GM12878 (cell line): ENCODE measurements at places on chromosomes 7 and 10.

DNA sequence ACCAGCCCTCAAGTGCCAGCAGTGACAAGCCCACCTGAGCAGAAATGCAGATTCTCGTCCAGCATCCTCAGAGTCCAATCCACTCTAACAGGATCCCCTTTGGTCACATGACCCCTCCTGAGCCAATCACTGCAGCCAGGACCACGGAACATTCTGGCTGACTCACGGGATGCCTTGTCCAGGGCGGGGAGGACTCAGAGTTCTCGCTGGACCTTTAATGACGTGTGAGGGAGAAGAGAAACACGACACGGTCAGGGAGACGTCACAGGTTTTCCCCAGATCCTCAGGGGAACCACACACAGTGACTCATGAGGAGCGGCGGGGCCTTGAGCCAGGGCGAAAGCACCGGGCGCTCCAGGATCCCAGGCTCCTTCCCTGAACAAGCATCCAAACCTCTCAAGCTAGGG lies 155.7 kb downstream of the PTPRN2 start:
- DNase-seq: no peak

GRCh38 chr10:42111076-42111475 lies 527.3 kb downstream of the ZNF33B start:
- no peak for DNase-seq

DNA sequence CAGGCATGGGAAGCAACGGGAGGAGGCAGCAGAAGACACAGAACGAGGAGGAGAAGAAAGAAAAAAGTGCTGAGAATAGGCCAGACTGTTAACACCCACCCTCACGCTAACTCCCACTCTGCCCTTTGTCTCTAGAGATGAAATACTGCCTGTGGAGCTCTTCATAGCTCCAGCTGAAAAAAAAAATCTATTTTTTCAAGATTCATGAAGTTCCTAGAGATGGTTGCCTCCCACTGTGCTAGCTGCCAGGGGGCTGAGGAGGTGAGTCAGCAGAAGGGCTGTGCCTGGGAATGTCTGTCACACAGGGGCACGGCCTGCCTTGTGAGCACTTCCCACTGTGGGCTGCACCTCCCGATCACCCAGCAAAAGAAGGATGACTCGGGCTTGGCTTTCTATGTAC lies 144.5 kb downstream of the RNF216 start:
- DNase-seq: no peak

GRCh38 chr7:142053988-142054387 lies 57.5 kb upstream of the MGAM2 start:
- DNase-seq: no peak

GRCh38 chr7:13628239-13629001 lies 361.0 kb downstream of the ETV1 start:
- no peak for DNase-seq

DNA sequence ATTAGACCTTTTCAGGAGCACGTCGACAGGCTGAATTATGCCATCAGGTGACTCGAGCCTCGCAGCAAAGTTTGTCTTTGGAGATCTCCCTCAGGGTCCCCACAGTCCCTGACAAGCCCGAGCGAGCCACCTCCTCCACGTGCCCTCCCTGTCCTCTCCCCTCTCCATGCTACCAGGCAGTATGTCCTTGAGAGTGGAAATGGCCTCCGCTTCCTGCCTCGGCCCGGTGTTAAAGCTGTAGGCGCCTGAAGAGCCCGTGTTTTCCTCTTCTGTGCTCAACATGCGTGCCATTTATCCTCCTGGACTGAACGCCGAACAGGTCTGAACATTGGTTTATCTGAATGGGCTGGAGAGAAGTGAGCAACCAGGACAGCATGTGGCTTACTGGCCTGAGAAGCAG lies 82.6 kb downstream of the GPR26 start:
- DNase-seq: no peak

DNA sequence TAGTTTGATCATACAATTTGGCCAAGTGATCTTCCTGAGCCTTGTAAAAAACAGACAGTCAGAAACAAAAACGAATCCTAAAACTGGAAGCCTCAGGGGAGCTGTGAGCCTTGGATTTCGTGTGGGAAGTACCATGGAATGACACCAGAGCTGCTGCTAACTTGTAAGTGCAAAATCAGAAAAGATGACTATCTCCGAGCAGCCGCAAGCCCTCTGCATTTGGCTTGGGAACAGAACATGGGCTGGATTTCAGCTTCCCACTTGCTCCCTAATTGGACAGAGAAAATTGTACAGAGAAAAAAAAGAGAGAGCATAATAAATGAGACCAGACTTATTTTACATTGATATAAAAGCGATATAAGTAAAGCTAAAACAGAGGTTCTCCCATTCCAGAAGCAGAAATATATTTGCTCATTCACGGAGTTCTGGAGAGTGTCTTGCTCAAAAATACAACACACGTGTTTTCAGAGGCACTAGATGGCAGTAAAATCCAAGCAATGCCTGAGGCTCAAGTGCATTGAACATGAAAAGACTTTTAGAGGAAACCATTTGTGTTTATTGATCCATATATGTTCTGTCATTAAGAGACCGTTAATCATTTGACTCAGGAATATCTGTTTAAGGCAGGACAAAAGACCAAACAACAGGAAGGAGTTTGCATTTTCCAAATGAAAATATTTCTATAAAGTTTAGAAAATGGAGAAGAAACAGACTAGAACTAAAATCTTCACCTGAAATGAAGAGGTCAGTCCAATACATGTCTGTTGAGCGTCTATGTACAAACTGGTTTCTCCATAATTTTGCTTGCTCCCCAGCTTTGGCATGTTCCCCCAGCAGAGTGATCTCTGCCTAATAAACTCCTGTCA lies 78.3 kb upstream of the SLC26A5 start:
- DNase-seq: no peak

DNA sequence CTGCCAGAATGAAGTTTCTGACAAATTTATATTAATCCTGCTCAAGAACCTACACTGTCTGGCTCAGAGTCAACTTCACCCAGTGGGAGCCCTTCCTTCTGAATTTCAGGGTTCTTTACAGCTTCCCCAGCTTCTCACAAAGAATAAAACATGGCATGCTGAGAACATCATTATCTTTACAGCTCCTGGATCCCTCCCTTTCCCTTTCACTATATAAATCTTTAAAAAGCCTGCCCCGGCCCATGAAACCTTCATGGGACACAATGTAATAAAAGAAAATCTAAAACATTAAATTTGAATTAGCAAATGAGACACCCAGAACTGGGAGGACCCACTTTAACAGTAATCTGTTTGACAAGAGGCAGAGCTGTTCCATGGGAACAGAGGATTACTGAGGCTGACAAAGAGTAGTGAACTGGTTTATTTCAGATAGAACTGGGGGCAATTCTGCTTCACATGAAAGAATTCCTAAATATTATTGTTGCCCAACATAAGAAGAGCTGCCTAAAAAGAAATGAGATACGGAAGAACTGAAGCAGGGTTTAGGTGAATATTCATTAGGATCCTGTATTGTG lies 222.8 kb downstream of the THSD7A start:
- DNase-seq: no peak

- DNase-seq: no peak
These were observed 174.1 kb upstream of the TNRC18 start for GRCh38 chr7:5597772-5598171.
